ENCODE measurements at places on chromosomes 2 and 18.

- no peak for DNase-seq
Measured at GRCh38 chr2:226652369-226652768, 147.3 kb downstream of the IRS1 start.

DNA sequence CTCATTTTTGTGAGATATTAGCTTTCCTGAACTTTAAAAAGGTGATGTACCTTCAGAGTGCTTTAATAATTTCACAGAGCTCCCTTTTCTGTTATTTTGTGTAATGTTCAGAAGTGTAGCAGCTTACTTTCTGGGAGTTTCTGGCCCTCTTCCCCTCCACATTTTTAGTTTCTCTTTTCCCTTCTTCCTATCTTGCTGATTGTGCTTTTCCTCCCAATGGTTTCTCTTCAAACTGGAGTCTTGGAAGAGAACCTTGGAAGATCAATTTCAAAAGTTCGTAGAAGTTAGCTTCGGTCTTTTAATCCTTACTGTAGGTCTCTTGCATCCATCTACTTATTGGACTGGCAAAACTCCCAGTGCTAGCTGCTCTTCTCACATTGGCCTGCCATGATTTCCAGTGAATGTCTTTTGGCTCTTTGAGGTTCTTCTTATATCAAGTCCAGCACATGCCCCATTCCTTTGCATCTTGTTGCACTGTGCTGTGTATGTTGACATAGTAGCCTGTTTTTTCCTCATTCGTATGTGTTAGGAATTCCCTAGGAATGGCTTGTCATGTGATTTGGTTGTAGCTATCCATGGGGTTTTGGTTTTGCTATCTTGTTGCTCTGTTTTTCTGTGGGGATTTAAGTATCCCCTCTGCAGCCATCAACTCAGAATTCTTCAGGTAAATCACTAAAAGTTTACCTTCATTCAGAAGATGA, 7.8 kb downstream of the CCNT2 start:
- DNase-seq, result no peak

GRCh38 chr2:119280680-119281079, 57.0 kb downstream of the STEAP3 start:
- no peak for DNase-seq

DNA sequence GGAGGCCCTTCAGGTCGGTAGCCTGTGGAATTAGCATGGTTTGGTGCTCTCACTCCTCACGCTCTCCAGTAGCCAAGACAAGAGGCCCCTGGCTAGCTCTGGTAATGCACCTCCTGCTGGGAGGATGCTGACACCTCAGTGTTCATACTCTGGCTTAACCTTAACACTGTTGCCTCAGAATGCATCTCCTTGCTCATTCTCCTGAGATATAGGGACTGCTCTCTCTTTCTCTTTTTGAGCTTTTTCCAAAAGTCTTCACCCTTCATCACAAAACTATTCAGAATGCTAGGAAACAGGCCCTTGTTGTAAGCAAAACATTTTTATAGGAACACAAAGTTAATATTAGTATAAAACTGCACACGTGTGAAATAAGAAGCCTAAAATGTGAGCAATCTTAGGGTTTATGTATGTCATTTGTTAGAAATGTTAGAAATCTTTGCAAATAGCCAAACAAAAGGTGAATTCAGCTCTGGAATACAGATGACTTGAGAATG, 17.3 kb upstream of the IMPA2 start:
- no peak for DNase-seq

- no peak for DNase-seq
Measured at GRCh38 chr2:106638043-106638442, 150.9 kb downstream of the CD8B2 start.

DNA sequence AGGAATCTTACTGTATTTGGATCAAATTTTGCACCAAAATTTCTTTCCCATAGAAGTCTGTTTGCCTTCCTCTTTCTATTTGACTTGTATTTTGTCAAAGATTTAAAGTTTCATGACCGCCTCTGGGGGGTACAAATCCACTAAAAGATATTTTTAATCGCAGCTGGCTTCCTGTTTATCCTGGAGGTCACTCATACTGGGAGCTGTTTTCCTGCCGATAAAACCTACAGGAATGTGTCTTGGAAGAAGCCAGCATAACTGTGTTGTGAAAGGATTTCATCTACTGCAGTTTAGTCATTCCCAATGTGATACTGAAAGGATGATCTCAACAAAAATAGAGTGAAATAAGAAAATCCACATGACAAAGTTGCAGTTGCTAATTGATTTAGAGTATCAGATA, 184.0 kb downstream of the RIT2 start:
- no peak for DNase-seq

DNA sequence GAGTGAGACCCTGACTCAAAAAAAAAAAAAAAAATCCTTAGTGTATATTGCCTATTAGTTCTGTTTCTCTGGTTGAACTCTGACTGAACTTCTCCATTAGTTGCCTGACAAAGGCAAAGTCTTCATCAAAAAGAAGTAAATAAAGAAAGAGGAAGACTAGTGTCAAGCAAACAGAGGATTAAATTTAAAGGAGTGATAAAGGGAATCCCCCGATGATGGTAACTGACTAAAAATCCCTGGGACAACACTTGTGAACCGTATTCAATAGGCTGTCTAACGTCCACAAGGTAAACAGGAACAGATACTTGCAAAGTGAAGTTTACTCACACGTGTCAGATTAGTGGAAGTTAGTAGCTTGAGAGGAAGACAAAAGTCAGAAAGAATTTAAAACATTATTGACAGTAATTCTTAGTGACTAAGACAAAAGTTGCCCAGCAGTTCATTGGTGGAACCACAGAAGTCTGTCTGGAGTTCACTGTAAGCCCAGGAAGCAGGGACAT, 26.2 kb upstream of the SPOPL start:
- DNase-seq, result no peak

GRCh38 chr2:7905756-7906155, 776.1 kb upstream of the ID2 start:
- no peak for DNase-seq

GRCh38 chr18:67108894-67109293, 407.6 kb downstream of the DSEL start:
- no peak for DNase-seq

GRCh38 chr2:196434217-196434616, 205.3 kb upstream of the CCDC150 start:
- DNase-seq, result no peak

DNA sequence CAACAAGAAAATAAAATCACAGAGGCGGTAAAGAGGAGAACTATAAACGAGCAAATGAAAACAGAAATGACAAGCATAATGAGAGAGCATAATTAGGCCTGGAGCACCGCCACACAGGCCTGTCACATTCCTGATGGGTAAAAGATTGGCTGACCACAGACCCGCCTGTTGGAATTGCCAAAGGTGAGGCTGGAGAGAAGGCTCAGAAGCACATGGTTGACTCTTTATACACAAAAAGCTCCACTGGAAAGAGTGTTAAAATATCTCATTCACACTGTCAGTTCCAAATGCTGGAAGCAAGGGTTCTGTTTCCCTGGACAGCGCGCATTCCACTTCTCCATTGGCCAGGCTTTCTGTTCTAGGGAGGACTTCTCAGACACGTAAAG, 5.9 kb upstream of the LGALSL start:
- no peak for DNase-seq

GRCh38 chr2:152434395-152435182, 99.6 kb downstream of the FMNL2 start:
- no peak for DNase-seq

DNA sequence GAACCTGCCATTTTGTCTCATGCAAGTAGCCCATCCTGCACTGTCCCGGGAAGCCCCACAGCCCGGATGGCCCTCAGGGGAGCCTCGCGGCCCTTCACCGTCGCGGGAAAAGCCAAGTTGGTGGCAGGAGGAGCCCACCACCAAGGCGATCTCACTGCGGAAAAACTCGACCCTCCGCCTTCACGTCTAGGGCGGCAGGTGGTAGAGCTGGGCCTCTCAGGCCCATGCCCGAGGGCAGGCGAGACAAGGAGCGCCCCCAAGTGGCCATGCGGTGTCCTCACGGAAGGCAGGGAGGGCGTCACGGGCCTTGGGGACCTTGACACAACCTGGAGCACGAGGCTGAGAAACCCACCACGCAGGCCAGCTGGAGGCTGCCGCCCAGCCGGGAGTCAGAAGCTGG, 34.8 kb upstream of the SKA1 start:
- no peak for DNase-seq

DNA sequence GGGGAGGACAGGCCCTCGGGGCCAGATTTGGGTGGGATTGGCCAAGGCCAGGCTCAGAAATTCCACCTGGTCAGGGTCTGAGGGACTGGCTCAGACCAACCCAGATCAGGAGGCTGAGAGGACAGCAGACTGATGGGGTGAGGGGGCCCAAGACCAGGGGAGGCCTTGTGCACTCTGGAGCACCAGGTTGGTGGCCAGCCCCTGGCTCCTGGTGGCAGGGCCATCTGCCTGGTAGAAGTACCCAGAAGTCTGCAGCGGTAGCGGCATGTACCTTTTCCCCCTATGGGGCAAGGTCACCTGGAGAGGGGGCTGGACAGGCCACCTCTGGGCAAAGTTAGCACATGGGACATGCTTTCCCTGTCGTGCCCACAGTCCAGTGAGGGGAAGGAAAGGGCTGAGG, 21.2 kb upstream of the ODC1 start:
- no peak for DNase-seq

DNA sequence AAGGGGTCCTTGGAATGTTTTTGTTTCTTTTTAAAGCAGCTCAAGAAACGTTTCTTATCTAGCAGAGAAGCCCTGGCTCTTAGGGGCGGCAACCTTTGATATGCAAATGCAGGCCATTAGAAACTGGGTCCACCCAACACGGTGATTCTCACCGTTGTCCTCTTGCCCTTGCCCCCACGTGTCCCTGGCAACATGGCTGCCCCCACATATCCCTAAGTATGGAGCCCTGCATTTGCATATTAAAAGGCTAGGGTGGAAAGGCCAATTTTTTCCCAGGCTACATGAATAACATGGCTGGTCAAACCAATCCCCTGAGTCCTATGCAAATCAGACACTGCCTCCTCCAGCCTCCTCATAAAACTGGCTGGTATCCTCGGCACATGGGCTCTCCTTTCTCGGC, 230.1 kb upstream of the SPOPL start:
- no peak for DNase-seq

DNA sequence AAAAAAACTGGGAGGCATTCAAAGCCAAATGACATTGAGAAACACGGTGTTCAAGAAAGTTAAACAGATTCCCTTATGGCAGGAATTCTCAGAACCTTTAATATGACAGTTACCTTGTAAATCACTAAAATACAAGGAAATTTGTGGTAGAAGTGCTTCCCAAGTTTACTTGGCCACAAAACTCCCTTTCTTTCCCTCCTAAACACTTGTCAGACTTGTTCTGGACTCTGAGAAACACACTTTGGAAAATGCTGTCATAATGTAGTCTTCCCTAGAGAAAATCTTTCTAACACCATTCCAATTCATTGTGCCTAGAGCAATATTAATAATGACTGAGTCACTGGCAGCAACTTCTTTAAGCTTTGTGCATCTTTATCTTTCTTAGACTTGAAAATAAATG, 140.4 kb downstream of the ANKRD44 start:
- DNase-seq, result no peak

DNA sequence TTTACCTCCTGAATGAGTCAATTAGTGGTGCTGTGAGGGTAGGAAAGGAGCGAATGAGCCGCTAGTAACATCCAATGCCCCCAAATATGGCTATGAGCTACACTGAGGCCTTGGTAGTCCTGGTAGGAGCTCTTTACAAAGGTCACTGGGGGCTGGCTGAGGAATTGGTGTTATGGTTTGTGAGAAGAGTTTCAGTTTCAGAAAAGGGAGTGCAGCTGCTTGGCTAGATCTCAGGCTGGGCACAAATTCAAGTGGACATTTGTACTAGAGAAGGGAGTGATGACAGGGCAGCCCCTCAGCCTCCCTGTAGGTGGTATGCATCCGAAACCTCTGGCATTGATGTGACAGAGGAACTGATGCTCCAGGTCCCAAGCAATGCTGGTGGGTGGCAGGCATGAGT, 13.9 kb upstream of the PAIP2B start:
- DNase-seq, result no peak

- DNase-seq, result no peak
Measured at GRCh38 chr2:186569897-186570296, 20.0 kb upstream of the ITGAV start.

GRCh38 chr2:119704670-119705120, 25.7 kb downstream of the TMEM177 start:
- no peak for DNase-seq

- no peak for DNase-seq
Measured at GRCh38 chr2:205665791-205666190, 16.5 kb upstream of the NRP2 start.

DNA sequence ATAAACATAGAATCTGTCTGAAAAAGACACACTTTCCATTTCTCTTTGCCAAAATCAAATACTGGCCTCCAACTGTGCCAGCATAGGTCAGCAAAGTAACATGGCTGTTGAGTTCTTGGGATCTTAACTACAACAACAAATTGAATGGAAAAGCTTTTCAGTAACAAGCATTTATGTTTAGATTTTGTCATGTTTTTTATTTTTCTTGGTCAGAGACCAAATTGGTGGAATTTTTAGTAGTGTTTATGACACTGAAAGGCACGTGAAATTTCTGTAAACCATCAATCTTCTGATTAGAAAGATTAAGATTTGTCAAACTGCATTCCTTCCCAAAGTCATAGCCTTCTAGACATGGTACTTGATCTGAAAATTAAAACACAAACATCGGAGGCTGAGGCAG, 77.6 kb downstream of the PDE1A start:
- DNase-seq, result no peak

GRCh38 chr2:58064086-58064485, 17.5 kb downstream of the VRK2 start:
- no peak for DNase-seq

GRCh38 chr18:46892842-46893241, 24.5 kb downstream of the PIAS2 start:
- DNase-seq, result no peak

- DNase-seq, result no peak
Measured at GRCh38 chr18:66150650-66151049, 399.8 kb downstream of the CDH7 start.

DNA sequence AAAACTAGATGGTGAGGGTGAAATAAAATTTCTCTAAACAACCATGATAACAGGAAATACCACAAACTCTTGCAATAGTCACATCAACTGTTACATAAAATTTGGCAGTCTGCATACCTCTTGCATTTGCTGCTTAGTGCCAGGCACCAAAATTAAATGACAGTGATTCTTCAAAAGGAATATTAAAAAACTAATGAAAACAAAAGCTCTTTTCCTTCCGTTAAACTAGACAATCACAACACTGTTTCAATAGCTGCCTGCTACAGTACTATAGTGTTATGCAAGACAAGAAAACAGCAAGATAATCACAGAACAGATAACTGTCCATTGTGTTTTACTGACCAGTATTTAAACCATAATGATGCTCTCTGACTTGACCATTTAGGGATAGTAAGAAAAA, 239.0 kb upstream of the SMAD7 start:
- DNase-seq, result no peak
